Osteoblast (primary cell): ENCODE measurements at places on chromosomes 2 and 18. TPM values are rescaled to one million over a fixed set of nuclear protein-coding genes. Genes with fewer than 3 reads are reported as not detected.

The POTEI gene
- not detected in 2 replicates for total RNA-seq

DNA sequence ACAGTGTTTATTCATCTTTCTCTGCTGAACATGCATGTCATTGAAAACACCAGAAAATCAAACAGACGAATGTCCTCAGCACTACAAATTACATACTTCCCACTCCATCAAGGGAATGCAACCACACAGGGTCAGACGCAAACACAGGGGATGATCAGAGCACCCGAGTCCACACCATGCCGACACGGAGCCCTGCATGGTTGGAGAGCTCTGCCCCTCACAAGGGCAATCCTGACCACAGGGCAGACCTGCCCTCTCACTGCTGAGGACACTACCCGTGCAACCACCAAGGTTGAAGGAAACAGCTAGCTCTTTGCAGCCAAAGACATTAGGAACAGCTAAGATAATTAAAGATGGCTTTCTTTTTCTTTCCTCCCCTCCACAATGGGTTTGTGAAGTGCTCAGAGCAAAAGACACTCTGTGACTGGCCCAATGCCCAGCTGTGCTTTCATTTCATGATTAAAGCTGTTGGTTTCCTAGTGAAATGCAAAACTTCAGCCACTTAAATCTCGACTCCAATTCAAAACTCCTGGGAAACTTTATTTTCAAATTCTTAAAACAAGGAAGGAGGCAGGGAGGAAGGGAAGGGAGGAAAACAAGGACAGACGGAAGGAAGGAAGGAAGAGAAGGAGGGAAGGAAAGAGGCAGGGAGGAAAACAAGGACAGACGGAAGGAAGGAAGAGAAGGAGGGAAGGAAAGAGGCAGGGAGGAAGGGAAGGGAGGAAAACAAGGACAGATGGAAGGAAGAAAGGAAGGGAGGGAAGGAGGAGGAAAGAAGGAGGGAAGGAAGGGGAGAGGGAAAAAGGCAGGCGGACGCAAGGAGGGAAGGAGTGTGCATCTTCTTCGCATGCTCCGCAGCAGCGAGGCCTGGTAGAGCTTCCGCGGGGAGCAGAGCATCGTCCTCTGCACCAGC, 65.8 kb downstream of the NDUFA10 start:
- DNase-seq: peak; percentile 86

- DNase-seq: peak; percentile 42
These were observed 113.0 kb downstream of the EML6 start for GRCh38 chr2:54836477-54836876.

DNA sequence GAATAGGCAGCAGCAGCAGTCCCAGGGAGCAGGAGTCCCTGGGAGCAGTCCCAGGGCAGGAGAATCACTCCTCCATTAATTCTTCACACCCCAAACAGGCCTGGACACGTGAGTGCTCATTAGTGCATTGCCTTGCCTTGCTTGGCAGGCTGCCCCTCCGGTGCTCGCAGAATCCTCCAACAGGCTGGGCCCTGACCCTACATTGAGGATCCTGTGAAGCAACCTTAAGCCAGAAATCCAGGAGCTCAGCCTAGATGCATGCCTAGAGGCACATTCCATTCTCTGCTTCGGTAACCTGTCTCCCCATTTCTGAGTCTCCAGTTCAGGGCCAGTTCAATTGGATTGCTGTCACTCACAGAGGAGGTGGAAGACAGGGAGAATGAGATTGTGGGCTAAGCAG, 97.4 kb upstream of the LRATD1 start:
- no peak for DNase-seq

GRCh38 chr18:47876813-47877212, 53.6 kb downstream of the SMAD2 start:
- no peak for DNase-seq

DNA sequence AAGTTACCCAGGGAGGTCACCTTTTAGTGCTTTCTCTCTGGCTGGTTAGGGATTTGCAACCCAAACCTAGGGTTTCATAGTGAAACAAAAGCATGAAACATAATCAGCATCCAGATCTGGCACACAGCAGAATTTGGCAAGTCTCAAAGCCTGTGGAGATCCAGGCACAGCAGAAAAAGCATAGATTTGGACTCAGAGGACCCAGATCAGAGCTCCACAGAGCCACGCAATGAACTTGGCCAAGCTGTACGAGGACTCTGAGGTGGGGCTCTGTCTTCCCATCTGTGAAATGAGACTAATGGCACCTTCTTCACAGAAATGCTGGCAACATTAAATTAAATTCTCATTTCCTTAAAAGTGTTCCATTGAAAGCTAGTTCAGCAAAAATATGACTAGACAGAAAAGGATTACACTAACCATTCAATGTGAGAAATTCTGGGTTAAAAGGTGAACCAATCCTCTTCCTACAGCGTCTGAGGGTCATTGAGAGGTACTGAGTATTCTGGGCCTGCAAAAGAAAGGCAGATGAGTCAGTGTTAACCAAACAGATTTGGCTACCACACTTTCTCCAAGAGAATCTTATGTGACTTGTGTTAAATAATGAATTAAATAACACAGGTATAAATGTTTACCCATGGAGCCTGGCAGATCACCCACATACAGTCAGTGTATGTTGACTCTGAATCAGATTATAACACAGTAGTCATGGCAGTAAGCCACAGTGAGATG, 266.3 kb downstream of the MREG start:
- DNase-seq: no peak
